ENCODE measurements at places on chromosomes 4 and X.

- no peak for DNase-seq
These were observed 11.6 kb upstream of the MAGEB17 start for GRCh38 chrX:16155581-16156096.

- DNase-seq = no peak
These were observed 268.9 kb downstream of the C4orf33 start for GRCh38 chr4:129364747-129365452.

- no peak for DNase-seq
These were observed 346.9 kb downstream of the BCOR start for GRCh38 chrX:39750848-39751247.

GRCh38 chr4:162163892-162164759, at the start of gene FSTL5:
FSTL5 (minus strand) TSS chr4:162164000; CDS start chr4:162111396, 52,604 bp downstream.
- peak; percentile 65 for DNase-seq

DNA sequence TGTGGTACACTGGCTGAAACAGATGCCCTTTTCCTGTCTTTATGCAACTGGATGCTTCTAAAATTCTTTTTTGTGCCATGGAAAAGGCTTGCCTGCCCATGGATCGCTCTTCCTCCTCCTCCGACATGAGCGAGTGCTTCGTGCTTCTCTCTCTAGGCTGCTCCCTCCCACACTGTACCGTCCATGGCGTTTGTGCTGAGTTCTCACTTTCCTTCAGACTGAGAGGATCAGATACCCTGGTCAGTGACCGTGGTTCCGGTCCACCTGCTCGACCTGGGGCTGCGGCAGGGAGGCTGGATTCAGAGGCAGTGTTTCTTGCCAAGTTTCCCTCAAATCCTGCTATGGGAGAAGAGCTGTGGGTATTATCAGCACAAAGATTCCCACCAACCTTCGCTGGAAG, 10.2 kb upstream of the CLDN24 start:
- DNase-seq = no peak

DNA sequence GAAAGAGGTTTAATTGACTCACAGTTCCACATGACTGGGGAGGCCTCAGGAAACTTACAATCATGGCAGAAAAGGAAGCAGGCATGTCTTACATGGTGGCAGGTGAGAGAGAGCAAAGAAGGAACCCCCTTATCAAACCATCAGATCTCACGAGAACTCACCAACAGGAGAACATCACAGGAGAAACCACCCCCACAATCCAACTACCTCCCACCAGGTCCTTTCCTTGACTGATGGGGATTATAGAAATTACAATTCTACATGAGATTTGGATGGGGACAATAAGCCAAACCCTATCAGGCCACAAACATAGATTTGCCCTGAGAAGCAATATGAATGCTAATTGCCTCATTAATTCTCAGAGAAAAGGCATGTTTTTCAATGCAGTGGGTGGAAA, 138.2 kb upstream of the RAPGEF2 start:
- no peak for DNase-seq

DNA sequence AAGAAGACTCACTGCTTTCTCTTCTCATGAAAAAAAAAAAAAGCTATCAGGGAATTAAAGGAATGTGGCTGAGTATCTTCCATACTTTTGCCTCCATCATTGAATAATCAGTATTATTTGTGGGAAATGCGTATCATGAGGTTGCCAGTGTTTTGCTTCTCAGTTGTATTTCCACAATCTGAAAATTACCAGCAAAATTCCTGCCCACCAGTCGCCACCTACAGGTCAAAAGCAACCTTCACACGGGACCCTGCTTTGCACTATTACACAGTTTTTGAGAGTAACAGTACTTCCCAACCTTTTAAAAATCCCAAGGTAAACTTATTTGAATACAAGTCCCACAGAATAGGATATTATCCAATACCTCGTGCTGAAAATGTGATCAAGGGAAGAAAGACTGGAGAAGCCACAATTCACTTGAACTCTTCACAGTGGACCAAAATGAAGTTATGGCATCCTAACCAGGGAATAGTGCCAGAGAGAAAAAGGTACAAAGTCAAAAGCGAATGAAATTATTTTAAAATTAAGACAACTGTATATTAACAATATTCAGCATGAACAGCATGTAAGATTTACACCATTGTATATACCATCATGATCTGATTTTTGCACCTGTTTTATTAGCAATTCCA, 30.4 kb downstream of the PGRMC1 start:
- peak; percentile 7 for DNase-seq

DNA sequence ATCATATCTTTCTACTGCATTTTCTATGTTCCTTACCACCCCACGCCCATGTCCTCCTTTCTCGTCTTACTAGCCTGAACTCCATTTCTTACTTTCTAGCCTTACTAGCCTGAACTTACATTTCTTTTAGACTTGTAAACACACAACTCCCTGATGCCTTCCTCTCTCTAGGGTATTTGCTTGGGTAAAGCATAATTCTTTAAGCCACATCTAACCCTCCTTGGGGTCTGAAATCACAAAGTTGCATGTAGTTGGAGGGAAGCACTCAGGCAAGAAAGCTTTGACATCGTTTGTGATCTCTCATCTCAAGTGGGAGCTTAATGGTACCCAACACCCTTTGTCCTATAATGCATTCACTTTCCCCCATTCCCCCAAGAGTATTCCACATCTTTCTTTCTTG, 124.4 kb downstream of the SPOCK3 start:
- DNase-seq = no peak

DNA sequence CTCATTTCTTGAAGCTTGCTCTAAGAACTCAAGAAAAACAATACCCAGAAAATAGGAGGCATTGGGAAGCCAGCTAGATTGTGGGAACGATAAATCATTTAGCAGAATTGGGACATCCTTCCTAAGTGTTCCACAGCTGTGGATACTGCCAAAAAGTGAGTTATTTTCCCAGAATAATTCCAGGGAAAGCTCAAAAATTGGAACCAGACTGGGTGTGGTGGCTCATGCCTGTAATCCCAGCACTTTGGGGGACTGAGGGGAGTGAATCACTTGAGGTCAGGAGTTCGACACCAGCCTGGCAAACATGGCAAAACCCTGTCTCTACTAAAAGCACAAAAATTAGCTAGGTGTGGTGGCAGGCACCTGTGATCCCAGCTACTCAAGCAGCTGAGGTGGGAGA, 68.2 kb upstream of the GK2 start:
- DNase-seq = no peak

DNA sequence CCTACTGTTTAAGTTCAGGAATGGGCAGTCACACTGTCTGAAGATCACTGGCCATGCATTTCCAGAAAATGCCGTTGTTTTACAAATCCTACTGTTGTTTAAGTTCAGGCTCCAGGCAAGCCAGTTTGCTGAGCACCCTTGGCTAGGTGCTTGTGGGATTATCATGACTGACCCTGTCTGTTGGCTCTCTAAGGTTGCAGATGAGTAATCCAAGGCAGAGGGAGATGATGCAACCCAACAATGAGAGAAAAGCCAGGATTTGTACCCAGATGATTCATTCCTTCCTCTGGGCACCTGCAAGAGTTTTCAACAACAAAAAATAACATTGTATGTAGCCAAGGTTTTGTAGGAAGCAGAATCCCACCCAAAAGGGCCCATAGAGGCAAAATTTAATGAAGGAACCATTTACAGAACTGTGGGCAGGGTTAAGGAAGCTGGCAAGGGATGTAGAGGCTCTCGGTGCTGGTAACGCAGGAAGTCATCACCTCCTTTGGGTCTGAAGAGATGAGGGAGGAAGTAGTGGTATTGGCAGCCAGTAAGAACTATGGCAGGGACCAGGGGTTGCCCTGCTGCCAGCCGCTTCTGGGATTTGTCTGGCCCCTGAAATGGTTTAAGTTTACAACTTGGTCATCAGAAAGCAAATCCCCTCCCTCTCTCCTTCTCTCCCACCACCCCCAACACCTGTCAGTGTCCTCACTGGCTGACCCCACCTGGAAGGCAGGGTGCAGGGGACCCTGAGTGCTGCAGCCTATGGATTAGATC, 54.8 kb downstream of the MSX1 start:
- no peak for DNase-seq

- no peak for DNase-seq
These were observed 2.6 kb downstream of the MCUB start for GRCh38 chr4:109562457-109563239.

DNA sequence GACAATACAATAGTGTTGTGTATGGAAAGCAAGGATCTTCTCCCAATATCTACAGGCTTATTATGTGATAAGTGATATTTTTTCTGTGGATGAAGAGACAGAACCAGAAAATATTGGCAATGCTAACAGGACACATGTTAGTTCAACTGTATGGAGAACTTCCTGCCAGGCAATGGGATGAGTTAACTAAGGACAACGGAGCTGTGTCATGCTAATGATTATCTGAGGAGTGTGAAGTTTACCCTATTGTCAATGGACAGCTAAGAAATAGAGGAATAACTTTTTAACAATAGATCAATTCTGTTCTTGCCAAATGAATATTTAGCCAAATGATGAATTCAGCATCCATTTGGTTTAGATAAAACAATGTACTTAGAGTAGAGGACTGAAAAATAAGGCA, 180.0 kb downstream of the GALNTL6 start:
- DNase-seq = no peak

GRCh38 chr4:83574247-83574646, 38.3 kb downstream of the GPAT3 start:
- DNase-seq = no peak

GRCh38 chr4:20844311-20844710, 144.1 kb downstream of the PACRGL start:
- no peak for DNase-seq

DNA sequence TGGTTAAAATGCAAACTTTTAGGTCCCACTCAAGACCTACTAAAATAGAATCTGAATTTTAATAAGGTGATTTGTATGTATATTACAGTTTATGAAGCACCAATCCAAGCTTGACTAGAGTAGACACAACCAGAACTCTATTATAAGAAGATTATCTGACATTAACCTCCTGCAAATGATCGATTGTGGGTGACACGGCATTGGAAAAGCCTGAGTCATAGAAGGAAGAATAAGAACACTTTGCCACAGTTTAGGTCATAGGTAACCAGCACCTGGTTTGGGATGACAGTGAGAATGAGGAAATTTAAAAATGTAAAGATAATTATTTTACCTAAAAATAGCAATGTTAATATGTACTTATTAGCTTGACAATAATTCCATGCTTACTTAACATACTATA, 15.2 kb downstream of the PDGFC start:
- no peak for DNase-seq

DNA sequence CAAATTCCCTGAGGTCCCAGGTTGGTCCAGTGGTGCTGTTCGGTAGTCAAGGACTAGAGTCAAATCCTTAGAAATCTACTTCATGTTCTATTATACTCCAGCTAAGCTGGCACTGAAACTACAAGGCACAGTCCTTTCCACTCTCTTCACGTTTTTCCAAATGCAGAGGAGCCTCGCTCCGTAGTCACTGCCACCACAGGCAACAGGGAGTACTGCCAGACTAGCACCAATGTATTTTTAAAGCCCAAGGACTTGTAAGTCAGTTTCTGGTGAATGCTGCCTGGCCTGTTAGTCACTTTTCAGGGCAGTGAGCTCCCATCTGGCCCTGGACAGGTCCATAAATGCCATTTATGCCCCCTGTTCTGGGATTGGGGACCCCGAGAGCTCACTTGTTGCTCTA, 323.5 kb downstream of the FAM47A start:
- no peak for DNase-seq

GRCh38 chr4:8342651-8343261, 73.2 kb downstream of the HTRA3 start:
- DNase-seq = no peak

DNA sequence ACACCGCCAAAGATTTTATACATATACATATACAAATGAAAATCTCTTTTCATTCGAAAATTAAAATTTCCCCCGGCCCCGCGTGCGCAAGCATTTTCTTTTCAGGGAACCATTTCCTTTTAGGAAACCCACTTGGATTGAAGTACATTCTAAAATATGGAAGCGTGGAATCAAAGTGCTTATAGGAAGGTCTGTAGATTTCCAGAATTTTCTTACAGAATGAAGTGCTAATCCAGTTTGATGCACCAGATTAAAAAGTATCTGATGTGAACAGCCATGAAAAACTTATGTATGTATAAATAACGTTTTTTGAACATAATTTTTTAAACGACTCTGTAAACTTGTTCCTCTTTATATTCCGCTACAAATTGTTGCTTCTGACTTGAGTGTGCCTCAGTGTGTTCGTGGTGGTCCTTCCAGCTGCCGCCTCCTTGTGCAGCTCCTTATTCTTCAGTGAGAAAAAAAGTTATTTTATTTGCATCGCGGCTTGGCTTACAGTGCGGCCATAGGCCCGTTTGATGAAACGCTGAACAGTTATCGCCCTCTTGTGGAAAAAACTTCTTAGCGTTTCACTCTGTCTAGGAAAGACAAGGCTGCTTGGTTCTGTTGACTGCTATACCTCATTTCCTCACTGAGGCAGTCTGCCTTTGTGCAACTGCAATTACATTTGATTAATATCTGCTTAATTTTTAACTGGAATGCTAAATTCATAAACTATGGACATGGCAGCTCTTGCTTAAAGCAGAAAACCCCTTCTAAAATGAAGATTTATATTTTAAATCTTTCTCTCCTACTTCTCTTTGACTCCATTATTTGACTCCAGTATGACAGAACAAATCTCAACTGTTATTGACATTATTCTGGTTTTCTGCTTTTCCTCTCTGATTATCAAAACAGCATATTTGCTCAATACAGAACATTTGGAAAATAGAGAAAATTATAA, 4.7 kb upstream of the NKX6-1 start:
- peak; percentile 40 for DNase-seq

DNA sequence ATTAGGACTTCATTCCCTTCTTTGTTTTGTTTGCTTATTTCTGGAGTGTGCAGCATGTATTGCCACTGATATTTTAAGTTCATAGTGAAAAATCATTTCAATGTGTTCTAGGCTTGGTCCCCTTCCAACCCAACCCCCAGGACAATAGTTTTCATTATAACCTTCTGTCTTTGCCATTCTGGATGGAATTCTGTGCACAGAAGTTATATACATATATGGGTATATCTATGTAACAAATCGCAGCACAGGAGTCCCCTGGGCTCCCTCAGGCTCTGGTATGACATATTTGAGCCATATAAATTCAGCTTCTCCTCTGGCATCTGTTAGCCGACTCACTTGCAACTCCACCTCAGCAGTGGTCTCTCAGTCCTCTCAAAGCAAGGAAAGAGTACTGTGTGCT, at the start of gene TNMD:
TNMD (plus strand) TSS at position 326 of the 400 bp plus-strand sequence. CDS start 83 bp downstream, outside the sequence.
- no peak for DNase-seq

DNA sequence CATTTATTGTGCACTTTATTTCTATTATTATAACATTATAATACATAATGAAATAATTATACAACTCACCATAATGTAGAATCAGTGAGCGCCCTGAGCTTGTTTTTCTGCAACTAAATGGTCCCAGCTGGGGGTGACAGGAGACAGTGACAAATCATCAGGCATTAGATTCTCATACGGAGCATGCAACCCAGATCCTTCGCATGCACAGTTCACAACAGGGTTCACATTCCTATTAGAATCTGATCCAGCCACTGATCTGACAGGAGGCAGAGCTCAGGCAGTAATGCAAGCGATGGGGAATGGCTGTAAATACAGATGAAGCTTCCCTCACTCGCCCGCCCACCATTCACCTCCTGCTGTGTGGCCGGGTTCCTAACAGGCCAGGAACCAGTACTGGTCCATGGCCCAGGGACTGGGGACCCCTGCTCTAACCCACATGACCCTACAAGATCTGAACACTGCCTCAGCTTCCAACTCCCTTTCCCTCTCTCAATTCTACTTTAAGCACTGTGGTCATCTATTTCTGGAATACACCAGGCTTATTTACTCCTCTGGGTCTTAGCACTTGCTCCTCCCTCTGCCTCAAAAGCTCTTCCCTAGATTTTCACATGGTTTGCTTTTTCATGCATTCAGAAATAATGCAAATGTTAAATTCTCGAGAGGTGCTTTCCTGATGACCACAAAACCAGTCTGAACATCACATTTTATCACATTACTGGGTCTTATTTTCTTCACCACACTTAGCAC, 166.8 kb upstream of the HCCS start:
- DNase-seq = no peak
